ENCODE measurements at places on chromosomes 1 and 21.
A peak's percentile ranks its signal among the peaks of the same experiment; 100 is the strongest.

- no peak for DNase-seq
Observed at GRCh38 chr1:159940006-159940620, 5.3 kb downstream of the IGSF9 start.

GRCh38 chr1:185444676-185445075, 127.6 kb upstream of the IVNS1ABP start:
- no peak for DNase-seq

- DNase-seq: no peak
Observed at GRCh38 chr1:46404482-46405196, 10.5 kb downstream of the FAAH start.

DNA sequence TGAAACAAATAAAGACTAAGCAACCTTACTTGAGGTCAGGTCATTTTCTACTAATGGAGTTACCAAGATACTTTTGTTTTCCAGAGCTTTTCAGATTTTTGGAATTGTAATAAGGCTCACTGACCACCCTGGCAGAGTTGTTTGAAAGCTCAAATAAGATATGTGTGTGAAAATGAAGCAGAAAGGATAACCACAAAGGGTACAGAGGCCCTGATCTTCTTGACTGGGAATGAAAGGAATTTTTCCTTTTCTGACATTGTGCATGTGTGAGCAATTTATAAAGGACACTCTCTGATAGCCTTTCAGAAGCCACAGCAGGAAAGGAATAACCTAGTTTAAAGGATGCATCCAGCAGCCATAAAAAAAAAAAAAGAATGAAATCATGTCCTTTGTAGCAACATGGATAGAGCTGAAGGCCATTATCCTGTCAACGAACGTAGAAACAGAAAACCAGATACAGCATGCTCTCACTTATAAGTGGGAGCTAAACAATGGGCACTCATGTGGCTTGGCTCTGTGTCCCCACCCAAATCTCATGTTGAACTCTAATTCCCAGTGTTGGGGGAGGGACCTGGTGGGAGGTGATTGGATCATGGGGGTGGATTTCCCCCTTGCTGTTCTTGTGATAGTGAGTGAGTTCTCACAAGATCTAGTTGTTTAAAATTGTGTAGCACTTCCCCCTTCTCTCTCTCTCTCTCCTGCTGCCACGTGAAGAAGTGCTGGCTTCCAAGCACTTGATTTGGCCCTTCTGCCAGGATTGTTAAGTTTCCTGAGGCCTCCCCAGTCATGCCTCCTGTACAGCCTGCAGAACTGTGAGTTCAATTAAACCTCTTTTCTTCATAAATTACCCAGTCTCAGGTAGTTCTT, 3.1 kb upstream of the SRP9 start:
- no peak for DNase-seq

DNA sequence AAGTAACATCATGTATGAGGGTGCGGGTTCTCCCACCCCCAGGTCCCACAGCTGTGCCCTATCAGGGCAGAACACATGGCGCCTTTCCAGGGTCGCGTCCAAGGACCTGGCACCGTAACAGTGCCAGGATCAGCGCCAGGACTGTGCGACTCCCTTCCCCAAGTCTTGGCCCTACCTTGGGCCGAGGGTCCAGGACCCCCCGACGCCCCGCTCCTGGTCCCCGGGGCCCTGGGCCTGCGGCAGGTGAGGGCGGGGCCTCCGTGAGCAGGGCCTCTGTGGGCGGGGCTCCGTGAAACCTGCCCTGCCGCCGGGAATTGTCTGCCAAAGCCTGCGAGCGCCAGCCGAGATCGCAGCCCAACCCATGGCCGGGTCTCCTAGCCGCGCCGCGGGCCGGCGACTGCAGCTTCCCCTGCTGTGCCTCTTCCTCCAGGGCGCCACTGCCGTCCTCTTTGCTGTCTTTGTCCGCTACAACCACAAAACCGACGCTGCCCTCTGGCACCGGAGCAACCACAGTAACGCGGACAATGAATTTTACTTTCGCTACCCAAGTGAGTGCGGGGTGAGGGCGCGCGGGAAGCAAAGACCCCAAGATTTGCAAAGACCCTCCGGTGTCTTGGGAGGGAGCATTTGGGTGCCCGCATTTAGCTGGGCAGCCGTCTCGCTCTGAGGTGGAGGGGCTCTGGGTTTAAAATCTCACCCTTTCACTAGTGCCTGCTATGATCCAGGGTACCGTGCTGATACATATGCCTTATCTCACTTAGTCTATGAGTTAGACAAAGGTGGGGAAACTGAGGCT, at the start of gene RHBG:
TSS of gene RHBG (plus strand) at position 323 of the 796 bp plus-strand sequence. CDS start at position 362, 39 bp downstream.
- no peak for DNase-seq

- DNase-seq: no peak
Observed at GRCh38 chr21:36776981-36777617, 78.2 kb downstream of the SIM2 start.

GRCh38 chr1:37509181-37509580, 5.4 kb downstream of the MEAF6 start:
- DNase-seq: no peak

- DNase-seq: no peak
Observed at GRCh38 chr1:197180252-197180878, 33.9 kb upstream of the ASPM start.

DNA sequence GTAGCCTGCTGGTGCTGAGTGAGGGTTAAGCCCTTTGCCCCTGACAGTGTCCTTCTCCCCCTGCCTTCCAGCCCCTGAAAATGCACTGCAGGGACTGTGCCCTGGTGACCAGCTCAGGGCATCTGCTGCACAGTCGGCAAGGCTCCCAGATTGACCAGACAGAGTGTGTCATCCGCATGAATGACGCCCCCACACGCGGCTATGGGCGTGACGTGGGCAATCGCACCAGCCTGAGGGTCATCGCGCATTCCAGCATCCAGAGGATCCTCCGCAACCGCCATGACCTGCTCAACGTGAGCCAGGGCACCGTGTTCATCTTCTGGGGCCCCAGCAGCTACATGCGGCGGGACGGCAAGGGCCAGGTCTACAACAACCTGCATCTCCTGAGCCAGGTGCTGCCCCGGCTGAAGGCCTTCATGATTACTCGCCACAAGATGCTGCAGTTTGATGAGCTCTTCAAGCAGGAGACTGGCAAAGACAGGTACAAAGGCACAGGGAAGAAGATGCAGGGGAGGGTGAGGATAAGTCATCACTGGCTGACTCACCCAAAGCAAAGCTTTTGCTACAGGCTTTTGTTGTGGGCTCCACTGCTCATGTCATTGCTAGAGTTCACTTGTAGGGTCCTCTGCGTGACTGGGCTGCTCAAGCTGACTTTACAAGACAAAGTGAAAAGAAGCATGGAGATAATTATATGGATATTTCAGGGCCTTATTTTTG, 174.9 kb downstream of the PIGK start:
- no peak for DNase-seq

DNA sequence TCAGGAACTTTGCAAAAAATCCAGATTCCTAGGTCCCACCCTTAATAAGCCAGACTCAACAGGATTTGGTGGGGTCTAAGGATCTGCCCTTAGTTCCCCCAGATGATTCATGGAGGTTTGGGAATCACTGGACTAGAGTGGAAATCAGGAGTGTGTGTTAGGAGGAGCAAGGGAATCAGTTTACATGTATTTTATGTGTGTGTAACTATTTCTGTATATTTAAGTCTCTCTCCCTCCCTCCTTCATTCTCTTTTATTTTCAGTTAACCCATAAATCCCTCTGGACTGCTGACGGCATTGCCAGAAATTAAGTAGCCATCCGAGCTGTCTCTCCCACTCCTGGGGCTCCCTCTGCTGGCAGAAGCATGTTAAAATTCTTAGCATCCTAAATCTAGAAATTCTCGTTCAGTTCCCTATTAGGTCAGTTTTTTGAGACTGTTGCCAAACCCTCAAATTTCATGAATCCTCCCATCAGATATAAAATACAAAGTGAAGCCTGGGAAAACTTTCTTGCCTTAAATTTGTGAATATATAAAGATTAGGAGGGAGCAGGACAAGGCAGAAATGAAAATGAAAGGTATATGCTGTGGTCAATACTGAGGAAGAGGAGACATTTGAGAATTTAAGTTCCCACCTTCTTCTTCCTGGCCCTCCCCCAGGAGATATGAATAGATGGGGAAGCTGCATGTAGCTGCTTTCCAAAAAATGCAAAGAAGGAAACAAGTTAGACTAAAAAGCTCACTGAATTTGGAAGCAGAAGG, 11.7 kb upstream of the HSD11B1 start:
- peak; percentile 23 for DNase-seq

- DNase-seq: no peak
Observed at GRCh38 chr1:82534996-82535395, 734.3 kb downstream of the ADGRL2 start.

DNA sequence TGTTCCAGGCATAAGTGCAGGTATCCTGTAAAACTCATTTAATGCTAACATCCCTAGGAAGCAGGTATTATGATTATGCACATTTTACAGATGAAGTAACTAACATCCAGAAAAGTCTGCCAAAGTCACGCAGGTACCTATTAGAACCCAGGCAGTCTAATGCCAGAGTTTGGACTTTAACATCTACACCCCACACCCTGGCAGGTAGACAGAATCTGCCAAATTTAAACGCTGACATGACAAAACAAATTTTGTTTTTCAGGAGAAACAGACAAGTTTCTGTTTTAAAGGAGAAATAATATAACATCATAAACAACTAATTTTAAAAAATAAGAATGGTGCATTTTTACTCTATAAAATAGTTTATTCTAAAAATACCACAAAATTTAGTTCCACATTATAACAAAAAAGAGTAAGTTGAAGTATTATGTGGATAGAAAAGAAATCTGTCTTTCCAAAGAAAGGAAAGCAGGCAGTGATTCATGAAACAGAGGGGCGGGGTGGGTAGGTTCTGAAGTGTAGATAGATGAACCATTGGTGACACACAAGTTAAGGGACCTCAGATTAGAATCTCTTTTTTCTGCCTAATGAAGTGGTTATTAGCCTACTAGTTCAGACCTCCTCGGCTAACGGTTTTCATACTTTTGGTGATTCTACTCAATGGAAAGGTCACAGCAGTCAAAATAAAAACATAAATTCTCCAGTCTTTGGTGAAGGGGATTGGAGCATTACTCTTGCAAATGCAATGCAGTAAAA, 1.7 kb downstream of the ASPM start:
- DNase-seq: no peak

DNA sequence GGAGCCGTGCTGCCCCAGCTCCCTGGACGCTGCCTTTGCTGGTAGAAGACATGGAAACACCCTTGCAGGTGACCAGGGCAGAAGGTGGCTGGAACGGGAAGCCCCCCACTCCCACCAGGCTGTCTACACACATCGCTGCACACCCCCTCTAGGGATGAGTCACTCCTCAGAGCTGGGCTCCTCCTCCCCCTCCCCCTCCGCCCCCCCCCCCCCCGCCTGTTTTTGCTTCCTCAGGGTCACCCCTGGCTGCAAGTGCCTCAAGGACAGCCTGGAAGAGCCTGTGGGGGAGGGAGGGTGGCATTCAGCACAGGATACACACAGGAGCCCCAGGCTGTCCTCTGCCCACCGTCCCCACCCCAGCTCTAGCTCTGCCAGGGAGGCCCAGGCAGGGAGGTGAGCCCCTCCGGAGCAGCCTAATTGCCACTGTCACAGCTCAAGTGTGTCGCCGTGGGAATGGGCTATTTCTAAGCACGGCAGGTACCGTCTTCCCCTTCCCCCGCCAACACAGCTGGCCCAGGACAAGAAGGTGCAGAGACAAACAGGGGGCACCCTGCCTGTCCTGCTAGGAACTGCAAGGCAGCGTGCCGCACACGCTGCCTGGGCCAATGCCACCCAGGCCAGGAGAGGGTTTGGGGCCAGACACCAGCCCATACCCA, 2.5 kb downstream of the FNDC10 start:
- no peak for DNase-seq

GRCh38 chr1:96524100-96524499, 197.5 kb upstream of the PTBP2 start:
- DNase-seq: no peak

DNA sequence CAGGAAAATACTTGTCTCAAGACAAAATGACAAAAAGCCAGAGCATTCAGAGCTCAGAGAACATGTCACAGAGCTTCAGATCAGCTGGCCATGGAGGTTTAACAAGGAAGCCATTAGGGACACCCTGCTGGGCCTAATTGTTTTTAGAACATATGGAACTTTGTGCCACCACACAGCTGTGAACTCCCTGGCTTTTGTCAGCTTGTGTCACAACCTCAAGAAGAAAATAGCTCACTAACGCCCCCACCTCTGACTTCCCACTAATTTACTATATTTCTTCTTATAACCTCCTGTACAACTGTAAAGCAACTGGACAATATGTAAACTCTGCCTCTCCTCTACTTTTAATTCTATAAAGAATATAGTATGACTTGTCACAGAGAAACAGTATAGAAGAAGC, 21.0 kb upstream of the TDRD10 start:
- no peak for DNase-seq

DNA sequence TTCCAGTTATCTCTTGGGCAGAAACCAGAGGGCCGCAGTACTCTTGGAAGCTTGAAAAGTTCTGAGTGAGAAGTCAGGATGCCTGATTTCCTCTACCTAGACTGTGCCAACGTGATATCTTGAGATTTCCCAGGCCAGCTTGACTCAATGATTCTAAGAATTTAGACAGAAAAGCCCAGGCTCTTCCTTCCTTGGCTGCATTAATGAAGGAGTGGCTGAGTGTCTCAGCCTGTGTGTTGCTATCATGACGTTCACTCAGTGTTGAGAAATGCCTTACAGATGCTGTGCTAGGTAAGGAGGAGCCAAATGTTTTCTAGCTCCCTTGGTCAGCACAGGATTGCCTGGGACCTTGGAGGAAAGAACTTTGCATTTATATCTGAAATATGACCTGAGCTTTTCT, 454.1 kb upstream of the USP24 start:
- no peak for DNase-seq

- DNase-seq: no peak
Observed at GRCh38 chr1:50424884-50425375, 1.7 kb upstream of the DMRTA2 start.

- no peak for DNase-seq
Observed at GRCh38 chr1:71252900-71253299, 172.1 kb upstream of the ZRANB2 start.

- no peak for DNase-seq
Observed at GRCh38 chr1:82634266-82634665, 833.5 kb downstream of the ADGRL2 start.

GRCh38 chr1:157073944-157074685, 25.5 kb downstream of the ETV3L start:
- no peak for DNase-seq

GRCh38 chr21:39655589-39655988, 42.8 kb downstream of the B3GALT5 start:
- no peak for DNase-seq

Data from effector memory CD4-positive, alpha-beta T cell (primary cell).